ENCODE measurements at places on chromosomes 2 and 18.

- no peak for DNase-seq
Observed at GRCh38 chr18:79459946-79460480, 64.3 kb downstream of the NFATC1 start.

- DNase-seq: no peak
Observed at GRCh38 chr2:217828336-217828735, 174.5 kb downstream of the TNS1 start.

DNA sequence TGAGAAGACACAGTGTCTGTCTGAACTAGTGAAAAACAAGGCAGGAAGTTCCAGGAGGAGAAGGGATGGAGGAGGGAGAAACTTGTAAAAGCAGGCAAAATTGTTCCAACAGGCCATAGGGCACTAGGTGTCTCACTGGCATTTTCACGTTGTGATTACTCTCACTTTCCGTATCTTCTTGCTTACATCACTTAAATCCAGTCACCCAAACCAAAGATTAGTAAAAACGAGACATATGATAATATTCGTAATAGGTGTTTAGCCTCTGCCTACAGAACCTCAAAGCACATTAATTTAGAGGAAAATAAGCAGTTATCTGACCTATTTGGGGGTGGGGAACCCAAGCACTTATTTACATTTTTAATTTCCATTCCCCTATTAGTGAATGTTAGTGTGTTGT lies 78.3 kb downstream of the POU3F3 start:
- DNase-seq: no peak

DNA sequence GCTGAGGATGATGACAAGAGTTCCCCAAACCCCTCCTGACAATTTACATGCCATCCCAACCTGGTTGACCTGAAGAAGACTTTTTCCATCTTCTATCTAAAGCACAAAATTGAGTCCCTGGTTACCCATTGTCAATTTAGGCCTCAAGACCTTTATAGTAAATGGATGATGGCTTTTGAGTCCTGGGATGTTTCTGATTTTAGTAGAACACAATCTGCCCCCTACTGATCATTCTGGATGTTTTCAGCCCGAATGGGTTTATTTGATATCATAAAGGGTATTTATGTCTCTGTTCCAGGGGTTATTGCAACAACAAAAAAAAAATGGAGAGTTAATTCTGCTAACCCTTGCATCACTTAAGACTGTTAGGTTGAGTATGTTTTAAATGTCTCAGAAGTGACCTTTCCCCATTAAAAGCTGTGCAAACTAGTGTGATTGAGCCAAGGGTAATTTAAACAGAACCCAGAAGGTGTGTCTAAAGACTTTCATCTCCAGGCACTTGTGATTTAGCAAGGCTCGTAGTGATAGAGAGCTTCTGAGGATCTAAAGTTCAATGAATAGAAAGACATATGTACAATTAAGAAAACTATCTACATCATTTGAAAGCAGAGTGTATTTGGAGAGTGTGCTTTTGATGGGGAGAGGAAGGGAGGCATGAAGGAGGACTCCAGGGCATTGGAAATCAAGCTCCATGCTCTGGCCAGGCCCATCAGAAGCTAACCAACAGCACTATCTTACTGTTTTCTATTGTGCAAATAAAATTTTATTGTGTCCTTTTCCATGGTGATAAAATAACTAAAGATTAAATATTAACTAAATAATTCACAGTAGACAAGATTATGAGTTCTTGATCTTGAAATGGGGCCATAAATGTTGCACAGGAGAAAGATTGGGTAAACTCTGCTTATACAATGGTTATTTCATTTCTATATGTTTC lies 96.6 kb upstream of the NOSTRIN start:
- DNase-seq: peak; percentile 17

DNA sequence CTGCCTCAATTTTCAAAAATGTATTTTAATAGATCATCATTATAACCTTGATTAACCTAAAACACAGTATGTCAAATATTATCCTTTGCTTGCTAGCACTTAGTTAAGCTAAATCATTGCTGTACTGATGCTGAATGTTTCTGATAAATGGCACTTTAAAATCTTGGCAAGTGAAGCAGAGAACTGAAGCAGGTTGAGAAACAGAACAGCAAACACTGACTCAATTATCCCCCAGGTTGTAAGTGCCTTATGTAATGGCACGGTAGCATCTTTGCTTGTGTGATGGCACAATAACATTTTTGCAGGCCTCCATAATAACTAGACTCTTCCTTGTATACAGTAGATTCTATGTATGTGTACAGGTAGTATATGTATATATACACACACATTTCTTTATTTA lies 33.8 kb downstream of the ARHGAP15 start:
- no peak for DNase-seq

GRCh38 chr2:234912437-234912836 lies 39.4 kb upstream of the SH3BP4 start:
- no peak for DNase-seq

DNA sequence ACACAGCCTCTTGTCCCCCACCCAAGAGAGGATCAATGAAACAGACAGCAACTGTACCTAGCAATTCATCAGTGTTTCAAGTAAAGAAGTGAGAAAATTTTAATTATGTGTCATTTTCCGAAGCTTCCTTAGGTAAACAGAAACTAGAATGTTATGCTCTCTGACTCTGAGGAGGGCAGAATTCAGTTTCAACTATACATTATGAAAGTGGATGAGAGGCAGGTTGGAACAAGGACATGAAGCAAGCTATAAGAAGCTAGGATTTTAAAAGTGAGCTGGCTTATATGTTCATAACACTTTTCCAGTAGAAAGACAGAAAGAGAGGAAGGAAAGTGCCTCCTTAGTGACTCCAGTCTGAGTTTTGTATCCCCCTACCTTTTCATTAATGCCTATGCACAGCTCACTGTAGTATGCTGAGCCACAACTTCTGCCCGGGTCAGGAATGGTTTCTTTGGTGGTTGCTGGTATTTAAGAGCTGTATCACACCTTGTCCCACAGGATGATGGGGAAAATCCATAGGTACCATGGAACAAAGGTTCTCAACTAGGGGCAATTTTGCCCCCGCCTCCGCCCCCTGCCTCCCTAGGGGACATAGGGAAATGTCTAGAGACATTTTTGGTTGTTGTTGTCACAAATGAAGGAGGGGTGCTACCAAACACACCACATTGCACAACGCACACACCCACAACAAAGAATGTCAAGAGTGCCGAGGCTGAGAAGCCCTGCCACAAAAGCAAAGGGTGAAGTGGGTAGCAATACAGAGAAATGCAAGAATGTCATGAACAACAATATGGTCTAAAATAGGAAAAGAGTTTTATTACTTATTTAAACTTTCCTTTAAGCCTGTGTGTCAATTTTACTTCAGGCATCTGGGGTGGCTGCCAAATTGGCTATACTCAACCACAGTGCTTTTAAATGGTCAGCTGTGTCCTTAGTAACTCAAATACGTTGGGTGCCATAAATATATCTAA lies 161.0 kb upstream of the ZFP36L2 start:
- no peak for DNase-seq

DNA sequence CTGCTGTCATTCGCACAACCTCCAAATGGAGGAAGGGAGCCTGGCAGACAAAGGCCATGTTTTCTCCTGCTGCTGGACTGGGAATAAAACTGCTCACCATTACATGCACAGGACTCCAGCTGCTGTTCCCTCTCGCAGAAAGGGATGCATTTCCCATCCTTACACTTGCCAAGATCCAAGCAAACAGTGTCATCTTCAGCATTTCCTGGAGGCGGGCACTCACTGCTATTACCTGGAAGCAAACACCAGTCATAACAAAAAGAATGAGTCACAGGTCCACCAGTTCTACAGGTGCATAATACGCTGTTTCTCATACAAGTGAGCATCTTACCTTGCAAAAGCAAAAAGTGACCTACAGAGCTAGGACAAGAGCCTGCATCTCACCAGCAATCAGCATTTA lies 22.7 kb downstream of the IAH1 start:
- no peak for DNase-seq

- DNase-seq: no peak
Observed at GRCh38 chr2:36912695-36913094, 53.6 kb downstream of the STRN start.

- DNase-seq: no peak
Observed at GRCh38 chr2:185583058-185583816, 155.4 kb upstream of the FSIP2 start.

- no peak for DNase-seq
Observed at GRCh38 chr18:56148373-56148772, 490.0 kb downstream of the TXNL1 start.

- no peak for DNase-seq
Observed at GRCh38 chr2:151830961-151831360, 2.7 kb upstream of the ARL5A start.

- DNase-seq: no peak
Observed at GRCh38 chr2:2324565-2325101, 6.4 kb downstream of the MYT1L start.

GRCh38 chr2:10324095-10324832 lies 21.6 kb downstream of the HPCAL1 start:
- DNase-seq: no peak

DNA sequence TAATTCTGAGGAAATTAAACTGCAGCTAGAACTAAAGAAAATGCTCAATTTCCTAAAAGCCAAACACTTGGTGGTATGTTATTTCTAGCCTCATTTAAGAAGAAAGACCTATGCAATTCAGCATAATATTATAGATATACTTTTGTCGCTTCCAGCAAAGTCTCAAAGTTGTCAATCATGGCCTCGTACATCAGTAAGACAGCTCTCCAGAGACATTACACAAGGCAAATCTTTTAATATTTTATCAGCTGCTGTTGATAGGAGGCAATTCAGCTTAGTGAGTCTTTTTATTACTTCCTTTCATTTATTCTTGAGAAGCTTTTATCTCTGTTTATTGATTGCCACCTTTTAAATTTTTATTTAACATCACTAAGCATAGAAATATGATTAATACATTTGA lies 294.3 kb downstream of the FSIP2 start:
- no peak for DNase-seq

DNA sequence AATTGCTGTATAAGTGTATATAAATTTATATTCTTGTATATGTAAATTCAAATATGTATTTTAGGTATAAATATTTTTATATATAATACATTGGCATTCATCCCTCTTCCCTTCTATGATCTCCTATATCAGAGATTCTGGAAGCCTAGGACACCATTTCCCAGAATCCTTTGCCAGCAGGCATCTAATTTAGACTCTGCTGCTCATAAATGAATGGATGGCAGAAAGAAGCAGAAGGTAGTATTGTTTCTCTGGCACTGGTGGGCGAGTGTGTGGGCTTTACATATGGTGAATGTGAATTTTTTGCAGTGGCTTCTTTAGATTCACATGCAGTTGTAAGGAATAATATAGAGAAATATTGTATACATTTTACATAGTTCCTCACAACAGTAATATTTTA lies 215.2 kb upstream of the THSD7B start:
- no peak for DNase-seq

GRCh38 chr18:57621246-57621604 lies 411 bp downstream of the NARS1 start:
- DNase-seq: no peak

- no peak for DNase-seq
Observed at GRCh38 chr2:173922760-173923159, 42.4 kb downstream of the SP3 start.

GRCh38 chr2:221034973-221035372 lies 537.1 kb downstream of the EPHA4 start:
- DNase-seq: no peak

DNA sequence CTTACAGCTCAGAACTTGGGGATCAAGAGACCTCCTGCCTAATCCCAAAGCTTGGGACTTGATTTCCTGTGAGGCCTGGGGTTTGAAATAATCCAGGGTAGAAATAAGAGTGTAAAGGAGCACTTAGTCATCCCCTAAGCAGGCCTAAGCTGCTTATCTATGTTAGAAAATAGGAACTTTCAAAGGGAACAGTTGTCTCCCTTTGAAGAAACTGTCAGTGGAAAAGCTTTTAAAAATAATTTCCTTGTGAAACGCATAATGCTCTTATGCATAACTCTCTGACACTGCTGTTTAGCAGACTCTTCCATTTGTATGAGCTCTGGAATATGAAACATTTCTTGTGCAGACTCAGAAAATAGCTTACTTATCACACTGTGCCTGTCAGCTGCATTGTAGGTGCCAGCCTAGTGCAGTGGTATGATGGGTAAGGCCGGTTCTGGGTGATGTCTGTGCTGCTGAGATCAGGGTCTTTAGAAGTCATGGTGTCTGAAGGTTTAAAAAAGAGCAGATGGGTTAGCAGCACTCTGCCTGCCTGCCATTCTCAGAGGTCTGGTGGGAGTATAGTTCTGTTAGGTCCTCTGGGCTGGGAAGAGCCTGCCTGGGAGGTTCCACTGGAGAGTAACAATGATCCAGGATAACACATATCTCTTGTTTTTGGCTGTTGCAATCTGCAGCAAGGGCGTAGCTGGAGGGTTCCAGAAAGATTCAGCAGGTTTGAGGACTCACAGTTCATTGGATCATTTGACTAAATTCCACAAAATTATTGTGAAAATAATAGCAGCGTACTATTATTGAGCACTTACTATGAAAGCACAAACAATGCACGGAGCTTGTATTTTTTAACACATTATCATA lies 283.2 kb upstream of the MEX3C start:
- DNase-seq: no peak

DNA sequence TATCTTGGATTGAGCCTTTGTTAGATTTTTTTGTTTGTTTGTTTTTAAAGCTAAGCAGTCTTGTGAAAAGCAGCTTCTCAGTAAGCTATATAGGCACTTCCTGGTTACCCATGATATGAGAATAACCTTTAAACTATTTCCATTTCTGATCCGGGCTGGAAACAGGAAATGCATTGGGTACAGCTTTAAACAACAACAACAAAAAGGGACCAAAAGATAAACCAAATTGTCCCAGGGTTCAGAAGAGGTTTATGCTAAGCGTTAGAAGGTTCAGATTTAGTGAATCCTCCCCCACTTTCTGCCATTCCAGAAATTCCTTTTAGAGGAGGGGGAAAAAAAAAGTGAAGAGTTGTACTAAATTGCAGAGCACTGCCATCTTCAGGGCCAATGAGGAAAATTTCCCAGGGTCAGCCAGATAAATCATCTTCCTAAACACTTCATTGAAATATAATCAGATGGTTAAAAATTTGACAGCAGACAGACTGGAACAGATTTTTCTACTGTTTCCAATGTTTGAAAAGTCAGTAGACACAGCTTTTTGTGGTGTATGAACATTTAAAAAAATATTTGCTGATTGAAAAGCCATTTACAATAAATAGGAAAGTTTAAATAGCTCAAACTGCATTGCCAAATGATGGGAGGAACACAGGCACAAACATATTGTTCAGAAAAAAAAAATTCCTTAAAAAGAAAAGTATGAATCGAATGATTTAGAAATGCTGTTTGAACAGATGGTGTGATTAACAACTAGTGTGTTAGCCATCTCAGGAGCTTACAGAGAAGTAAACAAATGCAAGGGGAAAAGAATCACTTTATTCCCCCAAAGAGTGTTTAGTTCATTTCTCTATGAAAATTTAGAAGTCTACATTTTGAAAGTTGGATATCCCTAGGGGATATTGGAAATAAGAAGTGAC lies 189.9 kb upstream of the TANK start:
- DNase-seq: peak; percentile 69

DNA sequence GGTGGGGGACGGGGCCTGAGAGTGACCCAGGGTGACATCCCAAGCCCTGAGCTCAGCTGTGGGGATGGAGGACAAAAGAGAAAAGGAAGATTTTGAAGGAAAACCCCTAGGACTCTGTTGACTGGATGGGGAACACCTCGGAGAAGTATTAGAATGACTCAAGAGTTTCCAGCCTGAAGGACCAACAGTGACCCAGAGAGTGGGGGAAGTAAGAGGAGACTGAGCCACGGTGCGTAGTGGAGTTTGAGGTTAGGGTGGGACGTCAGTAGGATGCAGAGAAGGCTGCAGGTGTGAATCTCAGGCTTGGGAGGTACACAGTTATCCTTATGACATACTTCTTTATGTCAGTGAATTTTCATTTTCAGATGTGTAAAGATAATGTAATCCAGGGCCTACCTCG lies 119.5 kb downstream of the NCK2 start:
- DNase-seq: no peak

- no peak for DNase-seq
Observed at GRCh38 chr2:46669016-46669415, 189.7 kb downstream of the TMEM247 start.

Measured in amniotic stem cell (primary cell).